ENCODE measurements at places on chromosomes 11 and 22.

- no peak for DNase-seq
Measured at GRCh38 chr11:35787013-35787504, 124.5 kb downstream of the TRIM44 start.

- no peak for DNase-seq
Measured at GRCh38 chr11:36703055-36703404, 105.0 kb upstream of the RAG2 start.

DNA sequence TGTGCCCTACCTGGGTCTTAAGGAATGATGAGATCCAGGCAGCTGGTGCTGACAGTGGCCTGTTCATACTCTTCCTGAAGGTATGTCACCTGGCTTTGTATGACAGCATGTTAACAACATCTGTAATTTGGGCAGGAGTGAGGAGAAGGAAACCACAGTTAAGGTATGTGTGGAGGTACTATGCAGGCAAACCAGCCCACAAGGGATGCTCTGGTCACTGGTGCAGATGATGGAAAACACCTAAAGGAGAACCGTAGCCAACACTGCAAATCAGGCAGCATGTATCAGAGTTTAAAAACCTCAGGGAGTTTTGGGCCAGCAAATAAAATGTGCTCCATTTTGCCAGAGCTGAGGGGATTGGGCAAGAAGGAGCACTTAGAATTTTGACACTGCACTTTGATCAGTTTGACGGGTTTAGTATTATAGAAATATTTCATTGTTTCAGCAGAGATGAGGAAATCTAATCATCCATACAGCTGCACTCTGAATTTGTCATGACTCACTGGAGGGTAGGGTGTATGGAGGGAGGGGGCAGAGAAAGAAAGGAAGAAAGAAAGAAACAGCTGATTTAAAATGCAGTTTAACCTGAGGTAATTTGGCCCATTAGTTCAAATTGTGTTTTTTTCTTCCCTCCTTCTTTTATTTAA, 260.9 kb downstream of the KIRREL3 start:
- DNase-seq: no peak

GRCh38 chr11:20861322-20861721, 191.9 kb downstream of the NELL1 start:
- DNase-seq: no peak

DNA sequence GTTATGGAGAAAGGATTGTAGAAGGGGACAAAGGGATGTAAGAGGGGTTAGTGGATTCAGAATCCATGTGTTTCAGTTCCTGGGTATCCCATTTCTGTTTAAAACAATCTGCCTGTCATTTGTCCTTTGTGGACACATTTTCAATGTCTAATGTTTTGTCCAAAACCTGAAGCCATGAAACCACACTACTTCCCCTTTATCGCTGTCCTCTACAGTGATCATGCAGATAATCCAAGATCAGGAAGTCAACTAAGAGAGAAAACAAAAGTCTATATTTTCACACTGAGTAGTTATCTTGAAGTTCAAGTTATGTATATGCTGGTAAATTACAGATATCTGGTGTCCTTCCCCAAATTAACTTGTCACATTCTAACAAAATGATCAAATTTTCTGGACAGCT, 457.0 kb downstream of the NTM start:
- DNase-seq: no peak

GRCh38 chr11:64660706-64661105, 62.3 kb downstream of the NRXN2 start:
- no peak for DNase-seq

DNA sequence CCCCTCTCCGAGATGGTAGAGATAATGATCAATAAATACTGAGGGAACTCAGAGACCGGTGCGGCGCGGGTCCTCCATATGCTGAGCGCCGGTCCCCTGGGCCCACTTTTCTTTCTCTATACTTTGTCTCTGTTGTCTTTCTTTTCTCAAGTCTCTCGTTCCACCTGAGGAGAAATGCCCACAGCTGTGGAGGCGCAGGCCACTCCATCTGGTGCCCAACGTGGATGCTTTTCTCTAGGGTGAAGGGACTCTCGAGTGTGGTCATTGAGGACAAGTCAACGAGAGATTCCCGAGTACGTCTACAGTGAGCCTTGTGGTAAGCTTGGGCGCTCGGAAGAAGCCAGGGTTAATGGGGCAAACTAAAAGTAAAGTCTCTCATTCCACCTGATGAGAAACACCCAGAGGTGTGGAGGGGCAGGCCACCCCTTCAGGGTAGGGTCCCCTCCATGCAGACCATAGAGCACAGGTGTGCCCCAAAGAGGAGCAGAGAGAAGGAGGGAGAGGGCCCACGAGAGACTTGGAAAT, 43.2 kb downstream of the IGLL1 start:
- no peak for DNase-seq

- no peak for DNase-seq
Measured at GRCh38 chr11:114298710-114299109, 2.5 kb downstream of the NNMT start.

GRCh38 chr22:50439871-50440331, 34.9 kb downstream of the SBF1 start:
- no peak for DNase-seq

DNA sequence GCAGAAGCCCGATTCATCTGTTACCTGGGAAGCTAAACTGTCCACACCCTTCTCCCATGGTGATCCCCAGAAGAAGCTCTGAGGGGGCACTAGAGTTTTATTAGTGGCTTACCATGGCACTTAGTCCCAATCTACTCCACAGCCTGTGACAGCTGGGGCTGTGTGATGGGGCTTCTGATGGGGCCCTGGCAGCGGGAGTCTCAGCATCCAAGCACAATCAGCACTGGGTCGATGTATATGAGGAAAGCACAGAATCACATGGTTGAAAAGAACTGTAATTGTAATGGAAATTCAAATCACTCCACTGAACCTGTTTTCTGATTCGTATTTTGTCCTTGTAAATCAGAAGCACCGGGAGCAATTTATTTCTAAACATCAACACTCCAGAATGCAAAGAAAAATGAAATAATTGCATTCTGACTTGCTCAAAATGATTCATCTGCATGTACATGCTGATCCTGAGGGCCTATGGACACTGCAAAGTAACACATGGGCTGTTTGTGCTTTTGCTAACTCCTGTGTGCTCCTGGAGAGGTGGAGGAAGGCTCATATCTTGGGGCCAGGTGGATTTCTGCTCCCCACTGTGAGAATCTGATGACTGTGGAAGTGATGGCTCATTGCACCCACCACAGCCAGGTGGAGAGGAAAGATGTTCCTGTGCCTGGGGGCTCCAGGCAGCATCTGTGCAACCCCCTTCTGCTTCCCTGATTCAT, 203.0 kb downstream of the KIRREL3 start:
- DNase-seq: no peak

GRCh38 chr11:33160136-33160535, 1.1 kb downstream of the CSTF3 start:
- DNase-seq: peak; percentile 25

DNA sequence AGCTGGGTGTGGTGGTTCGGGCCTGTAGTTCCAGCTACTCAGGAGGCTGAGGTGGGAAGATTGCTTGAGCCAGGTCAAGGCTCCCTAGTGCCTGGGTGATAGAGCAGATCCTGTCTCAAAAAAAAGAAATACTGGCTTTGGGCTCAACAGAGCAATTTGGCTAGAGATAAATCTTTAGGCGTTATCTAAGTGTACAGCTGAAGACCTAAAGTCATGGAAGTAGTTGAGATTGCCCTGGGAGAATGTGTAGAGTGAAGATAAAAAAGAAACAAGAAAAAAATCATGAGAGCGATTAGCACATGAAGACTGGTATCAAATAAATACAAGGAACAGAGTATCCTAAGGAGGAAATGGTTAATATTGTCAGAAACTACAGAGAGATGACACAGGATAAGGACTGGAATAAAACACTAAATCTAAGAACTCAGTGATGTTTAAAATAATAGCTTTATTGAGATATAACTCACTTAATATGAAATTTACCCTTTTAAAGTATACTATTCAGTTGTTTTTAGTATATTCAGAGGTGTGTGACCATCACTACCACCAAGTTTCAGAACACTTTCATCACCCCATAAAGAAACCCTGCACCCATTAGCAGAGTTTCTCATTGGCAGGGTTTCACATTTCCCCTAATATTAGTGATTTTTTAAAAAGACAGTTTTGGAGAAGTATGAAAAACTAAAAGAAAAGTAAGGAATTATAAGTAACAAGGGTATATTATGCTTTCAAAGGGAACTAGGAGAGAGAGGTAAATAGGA, 20.7 kb downstream of the PIK3C2A start:
- no peak for DNase-seq

DNA sequence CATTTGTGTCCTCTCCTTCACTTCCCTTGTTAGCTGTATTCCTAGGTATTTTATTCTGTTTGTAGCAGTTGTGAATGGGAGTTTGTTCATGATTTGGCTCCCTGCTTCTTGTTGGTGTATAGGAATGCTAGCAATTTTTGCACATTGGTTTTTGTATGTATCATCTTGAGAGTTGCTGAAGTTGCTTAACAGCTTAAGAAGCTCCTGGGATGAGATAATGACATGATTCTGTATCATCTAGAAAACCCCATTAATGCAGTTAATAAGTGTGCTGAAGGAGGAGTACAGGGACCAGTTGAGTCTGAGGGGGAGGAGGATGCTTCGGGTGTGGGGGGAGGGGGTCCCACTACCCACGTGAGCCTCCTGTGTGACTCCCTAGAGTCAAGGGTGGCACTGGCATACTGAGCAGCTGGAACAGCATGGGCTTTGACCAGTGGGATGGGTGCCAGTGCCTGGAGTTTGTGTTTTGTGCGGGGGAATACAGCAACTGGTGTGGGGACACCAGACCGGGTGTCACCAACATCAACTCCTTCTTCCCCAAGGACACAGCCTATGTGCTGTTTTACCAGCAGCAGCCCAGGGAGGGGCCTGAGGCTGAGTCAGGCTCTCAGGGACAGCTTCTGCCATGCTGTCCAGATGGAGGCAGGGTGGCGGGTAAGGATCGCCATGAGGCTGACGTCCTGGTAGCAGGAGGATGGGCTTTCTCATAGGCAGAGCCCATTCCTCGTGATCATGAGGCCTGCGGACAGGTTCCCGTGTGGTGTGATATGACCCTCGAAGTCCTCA, 24.1 kb downstream of the USP35 start:
- no peak for DNase-seq

DNA sequence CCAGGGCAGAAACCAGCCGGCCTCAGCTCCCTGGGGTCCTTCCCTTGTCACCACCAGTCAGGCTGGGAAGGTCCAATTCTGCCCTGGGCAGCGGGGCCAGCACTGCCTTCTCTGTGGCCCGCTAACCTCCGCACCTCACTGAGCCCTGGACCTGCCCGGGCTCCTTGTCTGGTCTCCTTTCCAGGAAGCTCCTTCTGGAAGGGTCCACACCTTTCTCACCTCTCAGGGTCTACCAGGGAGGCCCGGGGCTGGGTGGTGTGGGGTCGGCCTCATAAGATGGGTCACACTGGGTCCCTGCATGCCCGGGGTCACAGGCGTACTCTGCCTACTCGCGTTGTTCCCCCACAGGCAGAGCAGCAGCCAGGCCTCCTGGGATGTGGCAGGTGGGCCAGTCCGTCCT, 69.0 kb downstream of the WNT7B start:
- DNase-seq: no peak

DNA sequence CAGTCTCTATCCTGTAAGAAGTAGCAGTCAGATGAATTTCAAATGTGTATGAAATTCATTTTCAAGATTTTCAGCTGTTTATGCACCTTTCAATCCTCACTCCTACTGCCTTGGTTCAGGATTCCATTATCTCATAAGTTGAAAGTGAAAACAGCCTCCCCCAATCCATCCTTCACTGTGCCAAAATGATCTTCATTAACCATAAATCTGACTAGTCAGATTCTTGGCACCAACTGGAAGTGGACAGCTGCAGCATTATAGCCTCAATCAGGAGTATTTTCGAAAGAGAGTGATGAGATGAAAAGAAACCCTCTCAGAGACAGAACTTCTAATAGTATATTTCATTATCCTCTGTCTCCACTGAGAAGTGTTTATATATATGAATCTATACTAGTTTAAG, 365.3 kb upstream of the PDGFD start:
- no peak for DNase-seq

GRCh38 chr11:75470476-75471080, 37.6 kb upstream of the KLHL35 start:
- no peak for DNase-seq

- DNase-seq: no peak
Measured at GRCh38 chr11:96037405-96037949, 113.6 kb upstream of the MTMR2 start.

GRCh38 chr11:113193946-113194345, 120.4 kb upstream of the TTC12 start:
- DNase-seq: no peak

DNA sequence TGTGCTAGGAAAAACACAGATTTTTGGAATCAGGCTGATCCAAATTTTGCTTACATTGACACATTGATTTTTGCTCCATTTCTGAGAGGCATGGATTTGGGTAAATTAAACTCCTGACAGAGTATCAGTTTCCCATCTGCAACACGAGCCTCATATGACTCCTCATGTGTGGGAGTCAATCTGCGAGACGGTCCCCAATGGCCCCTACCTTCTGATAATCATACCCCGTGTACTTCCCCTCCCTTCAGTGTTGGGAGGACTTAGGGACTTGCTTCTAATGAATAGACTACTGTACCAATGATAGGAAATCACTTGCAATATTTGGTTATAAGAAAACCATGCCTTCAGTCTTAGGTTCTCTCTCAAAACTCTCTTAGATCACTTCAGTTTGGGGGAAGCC, 302.7 kb downstream of the ETS1 start:
- DNase-seq: no peak

DNA sequence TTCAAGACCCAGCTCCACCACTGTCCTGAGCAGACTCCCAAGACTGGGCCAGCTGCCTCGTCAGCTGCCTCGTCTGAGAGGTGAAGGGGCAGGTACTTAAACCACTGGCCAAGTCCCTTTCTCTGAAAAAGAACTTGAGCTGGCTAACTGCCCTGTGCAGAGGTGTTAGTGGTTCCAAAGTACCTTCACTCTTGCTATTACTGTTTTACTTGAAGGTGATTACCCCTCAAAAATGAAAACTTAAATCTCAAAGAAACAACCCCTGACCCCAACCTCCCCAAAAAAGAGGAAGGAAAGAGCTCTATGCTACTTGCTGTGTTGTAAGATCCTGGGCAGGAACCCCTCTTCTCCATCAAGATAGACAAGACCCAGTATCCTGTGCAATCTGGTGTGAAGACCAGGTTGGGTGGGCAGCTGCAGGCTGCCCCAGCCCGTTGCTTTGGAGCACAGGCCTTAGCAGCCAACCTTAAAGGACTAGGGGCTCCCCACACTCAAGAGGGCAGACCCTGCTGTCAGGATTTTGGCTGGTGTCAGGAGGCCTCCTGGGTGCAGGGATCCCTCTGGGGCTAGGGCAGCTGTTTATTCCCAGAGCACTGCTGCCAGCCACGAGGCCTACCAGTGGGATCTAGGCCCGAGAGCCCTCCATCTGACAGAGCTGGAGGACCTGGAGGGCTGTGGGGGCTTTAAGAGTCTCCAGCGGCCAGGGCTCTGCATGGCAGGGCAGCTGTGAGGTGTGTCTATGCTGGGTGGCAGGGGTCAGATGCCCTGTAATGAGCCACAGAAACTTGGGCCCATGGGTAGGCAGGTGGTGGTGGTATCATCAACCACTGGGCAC, 13.0 kb downstream of the GUCD1 start:
- DNase-seq: no peak
